NCI-H526 (cell line): ENCODE measurements at places on chromosomes 16 and 17.

- no peak for DNase-seq
These were observed 2.4 kb downstream of the NDE1 start for GRCh38 chr16:15652293-15653001.

DNA sequence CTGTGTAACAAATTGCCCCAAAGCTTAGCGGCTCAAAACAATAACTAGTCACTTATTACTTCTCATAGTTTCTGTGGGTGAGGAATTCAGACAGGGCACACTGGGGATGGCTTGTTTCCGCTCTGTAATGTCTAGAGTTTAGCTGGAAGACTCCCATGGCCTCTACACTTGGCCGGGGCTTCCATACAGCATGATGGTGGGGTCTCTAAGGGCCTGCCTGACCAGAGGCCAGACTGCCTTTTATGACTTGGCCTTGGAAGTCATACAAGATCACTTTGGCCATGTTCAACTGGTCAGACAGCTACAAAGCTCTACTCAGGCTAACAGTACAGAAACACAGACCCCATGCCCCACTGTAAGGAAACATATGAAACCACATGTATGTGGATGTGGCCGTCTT, 8.2 kb downstream of the GLP2R start:
- no peak for DNase-seq

- peak; percentile 69 for DNase-seq
These were observed 11.4 kb downstream of the CHST4 start for GRCh38 chr16:71537643-71538042.

- DNase-seq, result no peak
These were observed 324.7 kb downstream of the SEC14L1 start for GRCh38 chr17:77465358-77466041.

DNA sequence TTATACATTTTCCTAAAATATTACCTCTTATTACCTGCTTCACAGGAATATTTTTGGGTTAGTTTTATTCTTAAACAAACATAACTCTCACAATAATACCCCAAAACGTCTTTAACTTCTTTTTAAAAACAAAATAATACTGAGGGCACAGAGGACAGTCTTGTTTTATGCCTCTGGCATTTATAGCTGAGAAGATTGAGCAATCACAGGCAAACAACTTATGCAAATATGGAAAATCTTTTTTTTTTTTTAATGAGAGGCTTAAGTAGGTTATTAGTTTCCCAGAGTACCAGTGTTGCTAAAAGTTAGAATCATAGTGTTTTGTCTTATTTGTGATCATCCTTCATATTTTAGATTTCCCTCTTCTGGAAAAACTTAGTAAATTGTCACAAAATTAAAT, 195.0 kb downstream of the FTO start:
- peak; percentile 6 for DNase-seq
